Iris pigment epithelial cell (primary cell): ENCODE measurements at places on chromosomes 6 and 20.

- no peak for DNase-seq
Measured at GRCh38 chr20:59748619-59749191, 144.4 kb downstream of the PHACTR3 start.

DNA sequence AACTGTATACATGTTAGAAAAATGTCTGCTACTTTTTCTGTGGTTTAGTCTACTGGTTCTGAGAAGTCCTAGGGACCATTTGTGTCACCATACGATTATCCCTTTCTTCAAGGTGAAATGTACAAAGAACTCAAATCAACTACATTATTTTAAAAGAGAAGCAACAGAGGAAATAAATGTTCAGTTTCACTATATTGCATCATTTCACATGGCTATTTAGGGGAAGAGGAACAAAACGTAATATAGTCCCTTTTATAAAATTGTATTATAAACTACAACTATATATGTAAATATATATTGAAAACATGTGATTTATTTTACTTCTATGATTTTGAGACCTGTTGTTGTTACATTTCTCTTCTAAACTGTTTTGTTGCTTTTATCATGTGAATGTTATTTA, 1308.0 kb downstream of the EPHA7 start:
- DNase-seq = no peak

- DNase-seq = no peak
Measured at GRCh38 chr6:74646461-74646860, 559.4 kb downstream of the COL12A1 start.

GRCh38 chr6:97068211-97068610, 143.7 kb downstream of the KLHL32 start:
- peak; percentile 43 for DNase-seq

- peak; percentile 46 for DNase-seq
Measured at GRCh38 chr6:135520781-135521180, 23.2 kb upstream of the AHI1 start.

GRCh38 chr6:28003059-28003458, 46.0 kb downstream of the OR2B6 start:
- DNase-seq = no peak

- no peak for DNase-seq
Measured at GRCh38 chr6:29999416-29999815, 57.1 kb downstream of the HLA-A start.

DNA sequence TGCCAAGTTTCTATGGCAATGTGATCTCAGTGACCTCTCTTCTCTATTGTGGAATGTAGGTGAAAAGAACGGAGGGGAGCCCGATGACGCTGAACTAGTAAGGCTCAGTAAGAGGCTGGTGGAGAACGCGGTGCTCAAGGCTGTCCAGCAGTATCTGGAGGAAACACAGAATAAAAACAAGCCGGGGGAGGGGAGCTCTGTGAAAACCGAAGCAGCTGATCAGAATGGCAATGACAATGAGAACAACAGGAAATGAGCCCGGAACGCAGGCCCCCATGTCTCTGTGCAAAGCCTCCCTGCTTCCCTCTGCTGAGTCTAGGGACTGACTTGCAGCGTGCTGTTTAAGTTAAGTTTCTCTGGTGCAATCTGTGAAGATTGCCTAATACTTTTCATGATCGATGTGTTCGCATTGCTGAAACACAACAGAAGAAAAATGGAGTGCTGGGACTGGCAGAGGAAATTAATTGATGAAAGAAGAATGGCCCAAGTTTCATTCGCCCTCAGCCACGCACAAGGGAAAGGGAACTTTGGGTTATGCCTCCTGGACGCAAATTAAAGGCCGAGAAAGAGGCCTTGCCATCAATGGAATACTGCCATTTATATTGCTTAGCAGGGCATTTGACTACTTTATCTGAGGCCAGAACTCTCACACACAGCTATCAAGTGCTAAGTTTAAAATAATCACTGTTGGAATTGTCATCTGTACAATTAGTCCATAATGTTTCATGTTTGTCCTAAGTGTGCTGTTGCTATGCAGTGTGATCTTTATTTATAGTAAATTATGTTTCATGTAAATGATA, 146.4 kb downstream of the AKAP7 start:
- peak; percentile 35 for DNase-seq

DNA sequence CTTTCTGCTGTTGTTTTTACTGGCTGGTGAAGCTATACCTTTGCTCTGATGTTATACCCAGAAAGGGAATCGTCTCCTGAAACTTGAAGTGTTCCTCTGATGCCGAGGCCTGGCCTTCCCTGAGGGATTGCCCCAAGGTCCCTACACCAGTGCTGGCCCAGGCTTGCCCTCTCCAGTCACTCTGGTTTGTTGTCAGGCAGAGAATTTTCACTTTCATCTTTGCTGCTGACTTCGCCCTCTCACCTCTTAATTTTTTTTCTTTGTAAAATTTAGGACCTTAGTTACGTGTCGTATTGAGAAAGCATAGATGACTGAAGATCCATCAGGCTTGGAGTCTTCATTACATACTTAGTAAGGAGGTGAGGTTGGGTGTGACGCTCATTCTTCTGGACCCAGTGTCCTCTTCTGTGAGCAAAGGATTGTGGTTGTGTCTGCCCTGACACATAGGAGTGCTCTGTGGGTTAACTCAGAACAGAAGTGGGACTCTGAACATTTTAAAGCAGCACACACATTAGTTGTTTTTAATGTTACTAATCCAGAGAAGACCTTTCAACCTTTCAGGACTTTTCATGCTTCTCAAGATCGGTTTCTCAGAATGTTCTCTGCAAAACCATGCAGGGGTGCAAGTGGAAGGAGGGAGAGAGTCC, 45.4 kb downstream of the TULP4 start:
- DNase-seq = no peak

GRCh38 chr6:88626460-88626859, 337.0 kb downstream of the RNGTT start:
- DNase-seq = peak; percentile 10

DNA sequence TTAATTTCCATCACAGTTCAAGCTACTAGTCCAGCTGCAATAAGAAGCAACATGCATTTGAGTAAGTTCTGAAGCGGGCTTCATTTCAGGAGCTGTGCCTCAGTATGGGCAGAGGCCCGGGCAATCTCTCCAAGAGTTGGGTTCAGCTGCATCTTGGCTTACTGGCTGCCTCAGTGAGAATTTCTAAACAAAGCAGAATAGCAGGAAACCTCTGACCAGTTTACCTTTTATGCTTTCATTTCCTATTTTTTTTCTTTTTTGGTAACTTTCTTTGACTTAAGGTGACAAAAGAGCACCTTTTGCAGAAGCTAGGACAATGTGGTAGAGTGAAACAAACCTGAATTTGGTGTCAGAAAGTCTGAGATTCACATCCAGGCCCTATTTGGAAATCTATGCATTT, 51.0 kb upstream of the FBXO30 start:
- DNase-seq = no peak

- DNase-seq = peak; percentile 86
Measured at GRCh38 chr6:118580585-118581419, 32.7 kb downstream of the PLN start.

DNA sequence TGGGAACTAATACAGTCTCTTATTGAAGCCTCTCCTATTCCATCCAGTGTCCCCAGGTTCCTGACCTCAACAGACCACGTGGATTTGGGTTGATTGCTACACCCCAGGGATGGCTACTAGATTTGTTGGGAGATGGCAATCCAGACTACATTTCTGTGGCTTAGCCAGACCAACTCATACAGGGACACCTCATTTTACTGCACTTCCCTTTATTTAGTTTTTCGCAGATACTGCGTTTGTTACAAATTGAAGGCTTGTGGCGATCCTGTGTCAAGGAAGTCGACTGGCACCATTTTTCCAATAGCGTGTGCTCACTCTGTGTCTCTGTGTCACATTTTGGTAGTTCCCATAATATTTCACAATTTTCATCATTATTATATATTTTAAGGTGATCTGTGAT, 10.3 kb upstream of the MTRF1L start:
- no peak for DNase-seq

- DNase-seq = no peak
Measured at GRCh38 chr6:10383331-10384090, 31.4 kb downstream of the TFAP2A start.

- peak; percentile 15 for DNase-seq
Measured at GRCh38 chr6:46491628-46492547, 639 bp upstream of the RCAN2 start.

DNA sequence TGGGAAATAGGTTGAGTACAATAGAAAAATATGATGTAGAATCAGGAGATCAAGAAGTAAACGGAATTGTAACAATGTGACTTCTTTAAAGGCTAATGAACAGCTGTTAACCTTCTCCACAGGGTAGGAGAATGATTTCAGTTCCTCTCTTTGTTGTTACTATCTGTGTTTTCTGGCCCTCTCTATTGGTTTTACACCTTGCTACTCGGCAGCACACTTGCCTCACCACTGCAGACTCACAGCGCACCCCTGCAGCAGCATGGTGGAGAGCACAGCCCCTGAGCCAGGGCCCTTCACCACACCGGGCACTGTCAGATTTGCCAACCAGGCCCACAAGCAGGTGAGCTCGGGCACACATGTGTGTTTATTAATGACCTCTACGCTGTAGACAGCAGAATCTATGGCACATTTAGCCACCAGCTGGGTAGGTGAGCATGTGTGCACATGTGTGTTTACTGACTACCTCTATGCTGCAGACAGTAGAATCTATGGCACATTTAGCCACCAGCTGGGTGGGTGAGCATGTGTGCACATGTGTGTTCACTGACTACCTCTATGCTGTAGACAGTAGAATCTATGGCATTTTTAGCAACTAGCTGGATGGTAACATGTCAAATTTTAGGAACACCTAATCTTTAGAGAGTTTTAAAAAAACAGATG, 16.8 kb downstream of the SFT2D1 start:
- no peak for DNase-seq

- DNase-seq = no peak
Measured at GRCh38 chr6:123804014-123804786, 535 bp downstream of the NKAIN2 start.

DNA sequence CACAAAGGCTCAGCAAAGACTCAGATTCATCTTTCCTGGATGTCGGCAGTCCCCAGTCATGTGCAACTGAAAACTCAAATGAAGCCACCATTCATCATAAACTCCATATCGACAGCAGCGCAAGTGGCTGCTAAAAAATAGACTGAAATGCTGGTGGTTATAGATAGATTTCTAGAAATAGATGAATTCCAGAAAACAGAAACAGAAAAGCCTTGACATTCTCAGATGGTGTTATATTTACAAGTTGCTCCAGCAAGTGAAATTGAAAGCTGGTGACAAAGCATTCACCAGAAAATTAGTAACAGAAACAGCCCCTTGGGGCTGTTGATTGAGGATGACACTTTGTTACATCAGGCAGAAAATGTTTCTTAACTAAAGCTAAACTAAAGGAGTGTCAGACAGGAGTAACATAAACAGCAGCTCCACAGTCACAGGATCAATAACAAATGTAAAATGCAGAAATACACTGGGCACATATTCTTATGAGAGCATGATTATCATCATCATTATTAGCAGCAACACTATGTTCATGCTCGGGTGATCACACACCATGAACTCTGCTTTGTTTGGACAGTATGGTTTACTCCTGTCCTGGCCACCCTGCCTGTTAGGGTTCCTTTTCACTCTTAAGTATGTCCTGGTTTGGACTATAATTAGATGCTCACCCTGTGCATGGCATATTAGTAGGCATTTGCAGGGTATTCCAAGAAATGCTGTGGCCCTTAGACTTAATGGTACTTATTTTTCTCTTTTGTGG, 36.4 kb upstream of the SLC35F1 start:
- no peak for DNase-seq

GRCh38 chr6:160031442-160031841, 62.6 kb downstream of the IGF2R start:
- DNase-seq = no peak

DNA sequence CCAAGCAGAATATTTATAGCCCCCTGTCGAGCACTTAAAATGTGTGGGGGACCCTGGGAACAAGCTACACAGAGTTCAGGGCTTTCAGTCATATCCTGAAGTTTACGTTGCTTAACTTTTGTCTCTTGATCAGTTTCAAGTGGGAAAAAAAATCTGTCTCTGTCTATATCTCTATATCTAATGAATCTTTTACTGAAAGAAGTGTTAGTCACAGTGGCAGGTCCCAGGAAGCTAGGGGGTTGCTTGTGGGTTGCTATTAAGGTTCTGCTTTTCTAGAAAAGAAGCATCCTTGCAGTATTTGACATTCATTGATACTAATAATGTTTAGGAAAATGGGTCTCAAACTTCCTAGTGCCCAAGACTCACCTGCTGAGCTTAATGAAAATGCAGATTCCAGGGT, 76.7 kb upstream of the CLDN20 start:
- peak; percentile 55 for DNase-seq
